ENCODE measurements at places on chromosomes 4 and X. TPM values are rescaled to one million over a fixed set of nuclear protein-coding genes. Genes with fewer than 3 reads are reported as not detected.

The GUCY1A1 gene
- total RNA-seq, result not detected

The PFKFB1 gene
- total RNA-seq, result not detected

The CD38 gene
- total RNA-seq, result 13.5 TPM

The GC gene
- not detected for total RNA-seq

The NHS gene
- 2.3 TPM for total RNA-seq

The SOWAHD gene
- 0.10 TPM for total RNA-seq

The LRIT3 gene
- 0.09 TPM for total RNA-seq

The UGT2A2 gene
- total RNA-seq, result not detected

The SUPT20HL2 gene
- not detected for total RNA-seq

The SPIN2A gene
- total RNA-seq, result 0.15 TPM

The CBLL2 gene
- total RNA-seq, result not detected

Data from A549 treated with Hydrocortisone at 1 μM for 4 hours (cell line).